ENCODE measurements at places on chromosomes 13 and 19. TPM values are rescaled to one million over a fixed set of nuclear protein-coding genes. Genes with fewer than 3 reads are reported as not detected.

RPL28 gene
- 885 TPM for total RNA-seq

LYPD3 gene
- total RNA-seq, result 0.53 TPM

GRK1 gene
- total RNA-seq, result not detected

CACNG7 gene
- not detected for total RNA-seq

CEACAM21 gene
- total RNA-seq, result not detected

DNA sequence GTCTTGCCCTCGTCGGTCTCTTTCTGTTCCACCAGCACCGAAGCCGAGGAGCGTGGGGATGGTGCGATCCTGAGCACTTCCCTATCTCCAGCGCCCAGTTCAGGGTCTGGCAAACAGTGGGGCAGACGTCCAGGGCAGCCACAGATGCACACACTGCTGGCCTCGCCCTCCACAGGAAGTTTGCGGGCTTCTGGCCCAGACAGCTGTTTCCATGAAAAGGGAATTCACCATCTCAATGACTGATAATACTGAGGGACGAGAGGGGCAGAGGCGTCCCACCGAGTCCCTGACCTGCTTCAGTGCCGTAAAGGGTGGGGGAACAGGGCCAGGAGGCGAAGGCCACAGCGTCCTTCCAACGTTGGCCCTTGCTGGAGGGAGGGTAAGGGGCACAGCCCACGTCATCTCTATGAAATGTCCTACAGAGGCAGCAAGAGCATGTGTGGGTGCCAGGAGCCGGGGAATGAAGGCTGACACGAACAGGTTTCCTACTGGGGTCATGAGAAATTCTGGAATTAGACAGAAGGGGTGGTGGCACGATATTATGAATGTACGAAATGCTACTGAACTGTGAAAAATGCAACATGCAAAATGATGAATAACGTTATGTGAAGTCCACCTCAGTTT is 19.5 kb downstream of the SHC2 start:
- peak; percentile 32 for DNase-seq

- DNase-seq, result no peak
Observed at GRCh38 chr13:34207872-34208271, 389.9 kb downstream of the RFC3 start.

DNA sequence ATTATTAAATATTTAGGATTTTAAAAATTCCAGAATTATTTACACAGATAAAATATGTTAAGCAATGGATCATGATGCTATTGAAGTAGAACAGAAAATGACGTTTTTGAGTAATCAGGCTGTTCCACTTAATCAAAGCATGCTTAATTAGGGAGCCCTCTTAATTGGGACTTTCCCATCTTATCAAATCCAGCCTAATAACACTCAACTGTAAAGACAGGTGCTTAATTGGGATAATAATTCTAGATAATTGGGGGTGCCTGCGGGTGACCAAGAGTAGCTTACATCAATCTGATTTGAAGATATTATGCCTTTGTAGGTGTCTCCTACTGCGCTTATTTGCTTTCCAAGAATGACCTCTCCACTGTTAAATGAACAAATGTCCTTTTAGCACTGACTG is 742.2 kb upstream of the SLITRK6 start:
- no peak for DNase-seq

DNA sequence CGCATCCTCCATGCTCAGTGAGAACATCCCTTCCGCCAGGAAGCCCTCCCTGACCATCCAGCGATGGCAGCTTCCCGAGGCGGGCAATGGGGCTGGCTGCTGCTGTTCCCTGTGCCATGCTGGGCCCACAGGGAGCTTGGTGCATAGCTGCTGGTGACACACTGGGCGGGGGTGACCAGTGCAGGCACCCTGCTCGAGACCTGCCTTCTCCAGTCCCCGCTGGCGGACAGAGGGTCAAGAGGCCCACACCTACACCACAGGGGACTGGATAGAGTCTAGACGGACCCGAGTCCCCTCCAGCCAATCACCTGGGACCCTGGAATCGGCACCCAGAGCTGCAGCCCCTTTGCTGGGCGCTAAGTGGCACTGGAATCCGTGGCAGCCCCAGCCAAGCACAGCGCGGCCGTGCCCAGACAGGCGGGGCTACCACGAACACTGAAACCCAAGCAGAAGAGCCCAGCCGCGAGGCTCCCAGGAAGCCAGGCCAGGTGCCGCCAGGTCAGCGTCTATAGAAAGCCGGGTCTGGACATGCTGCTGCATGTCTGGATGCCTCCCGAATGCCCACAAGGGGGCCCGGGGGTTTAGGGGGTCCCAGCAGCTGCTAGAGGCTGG is 9.0 kb upstream of the TBXA2R start:
- no peak for DNase-seq

DNA sequence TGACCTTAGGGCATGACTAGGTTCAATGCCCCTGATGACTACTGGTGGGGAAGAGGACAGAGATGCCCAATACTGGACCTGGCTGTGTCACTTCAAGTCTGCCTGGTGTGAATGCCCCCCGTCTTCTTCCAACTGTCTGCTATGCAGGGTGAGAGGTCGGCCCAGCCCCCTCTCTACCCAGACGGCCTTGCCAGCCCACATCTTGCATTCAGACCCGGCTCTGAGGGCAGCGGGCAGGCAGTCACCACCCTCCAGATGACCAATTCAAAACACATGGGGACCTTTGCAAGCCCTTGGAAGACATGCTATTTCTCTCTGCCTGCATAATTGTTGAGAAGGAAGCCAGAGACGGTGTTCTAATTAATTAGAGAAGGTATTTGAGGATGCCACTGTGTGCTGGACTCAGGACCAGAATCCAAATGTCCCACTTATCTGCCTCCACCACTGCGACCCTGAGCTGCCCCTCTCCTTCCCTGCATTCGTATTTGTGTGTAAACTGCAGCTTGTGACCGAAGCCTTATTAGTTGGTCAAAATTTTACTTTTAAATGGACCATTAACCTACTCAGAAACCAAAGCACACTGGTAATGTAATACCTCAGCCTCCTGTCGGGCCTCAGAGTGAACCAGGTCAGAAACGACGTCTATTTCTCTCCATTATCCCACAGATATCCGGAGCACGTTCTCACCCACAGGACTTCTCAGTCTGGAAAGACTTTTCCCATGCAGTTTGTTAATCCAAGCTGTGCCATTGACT is 407.0 kb downstream of the ZNF536 start:
- DNase-seq, result no peak

GRCh38 chr13:78609464-78610205 is 6.3 kb upstream of the POU4F1 start:
- DNase-seq, result no peak

DNA sequence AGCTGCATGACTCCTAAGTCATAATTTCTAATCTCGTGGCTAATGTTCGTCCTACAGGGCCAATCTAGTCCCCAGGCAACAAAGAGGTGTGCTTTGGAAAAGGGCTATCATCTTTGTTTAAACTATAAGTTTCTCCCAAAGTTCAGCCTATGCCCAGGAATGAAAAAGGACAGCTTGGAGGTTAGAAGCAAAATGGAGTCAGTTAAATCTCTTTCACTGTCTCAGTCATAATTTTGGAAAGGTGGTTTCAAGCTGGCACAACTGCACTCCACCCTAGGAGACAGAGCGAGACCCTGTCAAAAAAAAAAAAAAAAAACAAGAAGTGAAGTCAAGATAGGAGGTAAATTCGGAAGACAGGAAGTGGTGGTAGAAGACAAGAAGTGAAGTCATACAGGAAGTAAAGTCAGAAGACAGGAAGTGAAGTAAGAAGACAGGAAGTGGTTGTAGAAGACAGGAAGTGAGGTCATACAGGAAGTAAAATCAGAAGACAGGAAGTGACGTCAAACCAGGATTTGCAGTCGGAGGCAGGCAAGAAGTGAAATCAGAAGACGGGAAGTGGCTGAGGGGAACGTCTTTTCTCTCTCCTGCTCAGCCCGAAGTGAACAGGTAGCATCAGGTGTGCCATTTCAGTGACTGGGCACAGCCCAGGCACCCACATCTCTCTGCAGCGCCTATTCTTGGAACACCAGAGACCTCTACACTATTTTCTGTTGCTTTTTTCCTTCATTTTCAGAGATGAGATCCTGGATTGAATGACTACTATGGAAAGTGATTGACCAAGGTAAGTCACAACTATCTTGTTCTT is 32.2 kb downstream of the GP6 start:
- no peak for DNase-seq

DNA sequence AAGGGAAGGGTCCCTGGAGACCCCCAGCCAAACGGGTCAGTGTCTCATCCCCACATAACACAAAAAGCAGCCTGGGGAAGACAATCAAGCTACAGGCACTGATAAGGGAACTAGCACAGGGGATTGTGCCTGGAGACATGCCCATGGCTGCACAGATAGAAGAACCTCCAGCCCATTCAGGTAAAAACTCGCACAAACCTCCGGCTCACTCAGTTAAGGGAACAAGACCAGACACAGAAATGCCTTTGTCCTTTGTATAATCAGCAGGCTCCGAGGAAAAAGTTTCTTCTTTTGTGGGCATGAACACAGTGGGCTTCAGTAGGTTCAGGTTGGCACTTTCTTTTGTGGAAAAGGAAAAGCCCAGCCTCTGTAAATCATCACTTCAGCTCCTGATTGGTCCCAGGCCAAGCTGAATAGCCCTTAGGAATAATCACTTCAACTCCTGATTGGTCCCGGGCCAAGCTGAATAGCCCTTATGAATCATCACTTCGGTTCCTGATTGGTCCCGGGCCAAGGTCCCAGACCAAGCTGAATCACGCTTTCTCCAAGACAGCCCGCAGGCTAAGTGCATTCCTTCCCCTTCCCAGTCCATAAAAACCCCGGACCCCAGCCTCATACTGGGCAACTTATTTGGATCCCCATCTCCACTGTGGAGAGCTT is 5.0 kb upstream of the ZNF230 start:
- DNase-seq, result no peak

DNA sequence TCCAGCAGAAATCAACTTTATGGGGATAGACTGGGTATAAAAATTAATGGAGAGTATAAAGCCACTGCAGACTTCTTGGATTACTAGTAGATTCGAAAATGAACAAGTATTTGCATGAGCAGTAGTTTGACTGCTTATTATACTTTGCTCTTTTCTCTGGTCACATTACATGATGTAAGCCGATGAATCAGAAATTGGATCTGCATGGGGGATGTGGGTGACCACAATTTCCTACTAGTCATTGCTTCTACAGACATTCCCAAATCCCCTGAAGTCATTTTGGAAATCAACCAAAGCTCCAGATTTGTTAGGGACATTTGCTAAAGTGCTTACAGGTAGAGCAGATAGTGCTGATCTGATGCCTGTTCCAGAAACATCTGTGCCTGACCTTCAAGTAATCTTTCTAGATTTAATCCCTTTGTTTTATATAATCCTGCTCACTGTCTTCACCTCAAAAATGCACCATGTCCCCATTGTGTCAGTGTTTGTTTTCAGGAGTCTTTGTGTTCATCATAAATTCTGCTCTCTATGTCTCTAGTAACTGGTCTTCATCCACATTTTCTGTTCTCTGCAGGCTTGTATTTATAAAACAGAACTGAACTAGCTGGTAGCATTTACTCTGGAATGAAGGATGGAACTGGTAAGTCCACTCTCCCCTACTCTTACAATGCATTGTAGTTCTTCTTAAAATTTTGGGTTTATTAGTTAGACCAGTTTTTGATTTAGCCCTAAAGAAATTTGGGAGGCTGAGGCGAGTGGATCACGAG is 201.5 kb upstream of the CSNK1A1L start:
- DNase-seq, result no peak

- no peak for DNase-seq
Observed at GRCh38 chr13:109428146-109428545, 358.2 kb downstream of the IRS2 start.

- no peak for DNase-seq
Observed at GRCh38 chr13:50794226-50794625, 49.3 kb downstream of the DLEU7 start.

DNA sequence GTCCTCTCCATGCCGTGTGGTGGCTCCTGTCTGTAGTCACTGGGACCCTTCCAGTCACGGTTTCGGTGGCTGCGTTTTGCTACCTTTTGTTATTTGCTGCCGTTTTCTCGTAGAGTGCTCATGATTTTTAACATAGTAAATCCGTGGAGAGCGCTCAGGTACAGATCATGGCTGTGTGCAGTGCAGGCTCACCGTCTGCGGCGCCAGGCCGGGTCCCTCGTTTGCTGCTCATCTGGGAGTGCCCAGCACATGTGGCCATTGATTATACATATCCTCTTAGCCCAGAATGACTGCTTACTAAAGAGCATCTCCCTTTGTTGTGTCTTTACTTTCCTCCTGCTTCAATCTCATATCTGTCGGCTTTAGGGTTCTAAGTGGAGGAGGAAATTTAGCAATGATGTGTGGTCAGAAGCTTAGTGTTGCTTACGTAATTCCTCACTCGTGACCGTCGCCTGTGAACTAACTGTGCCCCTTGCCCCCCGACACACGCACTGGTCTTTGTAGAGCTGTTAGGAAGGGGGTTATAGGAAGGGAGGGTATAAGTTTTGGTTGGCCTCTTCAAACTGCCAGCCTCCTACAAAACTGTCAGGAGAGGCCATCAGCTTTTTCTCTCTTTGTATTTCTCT is 31.8 kb downstream of the TFDP1 start:
- DNase-seq, result peak; percentile 10

DNA sequence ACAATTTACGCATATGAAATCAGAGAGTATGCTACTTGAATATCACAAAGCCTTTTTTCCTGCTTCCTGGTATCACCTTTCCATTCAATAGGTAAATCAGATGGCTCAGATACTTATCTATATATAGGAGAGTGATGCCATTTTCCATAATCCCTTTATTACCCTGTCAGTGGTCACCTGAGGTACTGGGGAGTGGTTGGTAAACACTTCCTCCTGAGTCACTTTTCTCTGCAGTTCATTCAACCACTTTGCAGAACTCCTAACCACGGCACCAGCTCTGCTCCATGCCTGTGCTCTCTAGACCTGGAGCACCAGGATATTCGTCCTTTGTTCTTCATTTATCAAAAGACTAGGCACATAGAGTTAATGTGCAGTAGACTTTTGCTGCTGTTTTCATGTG is 748.5 kb upstream of the KLHL1 start:
- DNase-seq, result no peak

DNA sequence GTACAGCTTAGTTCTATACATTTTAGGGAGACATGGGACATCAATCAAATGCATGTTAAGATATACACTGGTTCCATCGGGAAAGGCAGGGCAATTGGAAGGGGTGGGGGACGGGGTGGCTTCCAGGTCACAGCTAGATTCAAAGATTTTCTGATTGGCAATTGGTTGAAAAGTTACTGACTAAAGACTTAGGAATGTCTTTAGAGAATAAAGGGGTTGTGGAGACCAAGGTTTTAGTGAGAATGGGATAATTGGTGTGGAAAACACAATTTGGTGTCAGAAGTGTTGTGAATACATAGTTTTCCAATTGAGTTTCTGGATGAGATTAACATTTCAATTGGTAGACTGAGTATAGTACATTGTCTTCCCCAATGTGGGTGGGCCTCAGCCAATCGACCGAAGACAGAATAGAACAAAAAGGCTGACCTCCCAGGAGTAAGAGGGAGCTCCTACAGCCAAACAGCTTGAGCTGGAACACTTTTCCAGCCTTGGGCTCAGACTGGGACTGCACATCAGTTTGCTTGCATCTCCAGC is 988 bp upstream of the CCDC169 start:
- DNase-seq, result no peak

DNA sequence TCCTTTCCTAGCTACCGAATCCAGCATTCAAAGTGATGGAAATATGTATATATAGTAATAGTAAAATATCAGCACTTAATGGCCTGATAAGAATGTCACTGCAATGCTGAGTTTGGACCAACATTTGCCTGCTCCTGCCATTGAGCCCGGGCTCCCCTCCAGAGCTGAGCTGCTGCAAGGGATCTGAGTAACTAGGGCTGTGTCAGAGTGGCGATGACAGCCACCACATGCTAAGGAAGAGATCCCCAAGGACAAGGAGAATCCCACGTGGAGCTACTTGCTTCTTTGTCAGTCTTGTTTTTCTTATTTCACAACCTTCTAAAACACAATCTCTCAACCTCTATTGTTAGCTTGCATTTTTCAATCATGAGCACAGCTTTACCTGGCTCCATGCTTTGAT is 19.5 kb upstream of the ALOX5AP start:
- no peak for DNase-seq

GRCh38 chr13:29621051-29621800 is 25.7 kb upstream of the SLC7A1 start:
- DNase-seq, result no peak

Data from pancreas (tissue), 10 donors.